ENCODE measurements at places on chromosomes 6 and 20.

- no peak for DNase-seq
Observed at GRCh38 chr20:20732641-20733040, 20.2 kb upstream of the RALGAPA2 start.

- DNase-seq, result no peak
Observed at GRCh38 chr6:153942361-153942760, 96.7 kb upstream of the OPRM1 start.

DNA sequence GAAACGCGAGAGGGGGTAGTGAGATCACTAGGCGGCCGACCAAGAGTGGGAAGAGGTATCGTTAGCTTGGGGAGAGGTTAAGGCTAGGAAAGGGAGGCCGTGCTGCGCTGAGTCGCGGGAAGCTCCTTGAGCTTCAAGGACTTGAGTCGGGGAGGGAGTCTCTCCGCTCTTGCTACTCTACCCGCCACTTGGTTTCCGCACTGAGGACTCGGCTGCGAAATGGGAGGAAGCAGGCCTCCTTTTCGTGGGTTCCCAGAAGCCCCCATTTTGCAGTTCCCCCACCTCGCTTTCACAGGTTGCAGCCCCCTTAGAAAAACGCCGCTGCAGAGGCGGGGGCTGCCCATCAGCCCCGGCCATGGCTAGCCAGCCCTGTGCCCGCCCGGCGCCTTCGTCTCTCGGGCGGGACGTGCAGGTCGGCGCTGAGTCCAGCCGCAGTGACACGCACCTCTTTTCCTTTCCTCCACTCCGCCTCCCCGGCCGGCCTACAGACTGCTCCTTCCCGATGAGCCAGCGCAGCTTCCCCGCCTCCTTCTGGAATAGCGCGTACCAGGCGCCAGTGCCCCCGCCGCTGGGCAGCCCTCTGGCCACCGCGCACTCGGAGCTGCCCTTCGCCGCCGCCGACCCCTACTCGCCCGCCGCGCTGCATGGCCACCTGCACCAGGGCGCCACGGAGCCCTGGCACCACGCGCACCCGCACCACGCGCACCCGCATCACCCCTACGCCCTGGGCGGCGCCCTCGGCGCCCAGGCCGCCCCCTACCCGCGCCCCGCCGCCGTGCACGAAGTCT is 4.9 kb downstream of the VGLL2 start:
- peak; percentile 70 for DNase-seq

DNA sequence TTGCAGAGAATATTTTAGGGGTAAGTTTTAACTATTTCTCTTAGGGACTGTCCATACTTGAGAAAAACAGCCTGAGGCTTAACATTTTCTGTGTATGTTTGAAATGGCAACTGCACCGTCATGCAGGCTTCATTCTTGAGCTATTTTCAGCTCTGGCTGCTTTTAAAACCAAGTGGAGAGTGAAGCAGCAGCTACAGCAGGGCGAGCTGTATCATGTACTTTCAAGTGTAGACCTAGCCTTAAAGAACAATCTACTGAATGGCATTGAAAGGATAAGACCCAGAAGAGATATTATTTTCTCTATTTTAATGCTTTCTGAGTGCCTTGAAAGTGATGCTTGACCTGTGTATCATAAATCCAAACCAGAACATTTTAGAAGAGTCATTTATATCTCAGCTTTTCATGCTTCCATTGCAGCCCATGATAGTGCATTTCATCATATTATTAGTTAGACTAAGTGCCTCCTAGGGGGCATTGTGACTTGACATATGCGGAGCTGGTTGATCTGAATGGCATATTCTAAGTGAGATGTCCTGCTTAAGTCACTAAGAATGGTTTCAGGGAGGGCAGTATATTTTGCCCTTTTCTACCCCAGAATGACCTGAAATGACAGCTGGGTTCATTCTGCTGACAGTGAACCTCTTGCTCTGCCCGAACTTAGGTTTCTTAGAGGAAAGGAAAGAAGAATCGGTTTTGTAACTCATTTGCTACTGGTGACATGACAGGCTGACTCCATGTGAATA is 85.3 kb downstream of the NKAIN2 start:
- no peak for DNase-seq

- no peak for DNase-seq
Observed at GRCh38 chr6:37517411-37517812, 17.7 kb upstream of the CCDC167 start.

- no peak for DNase-seq
Observed at GRCh38 chr6:136440203-136440602, 110.0 kb downstream of the MAP7 start.

- DNase-seq, result no peak
Observed at GRCh38 chr6:149125309-149125708, 192.2 kb upstream of the TAB2 start.

DNA sequence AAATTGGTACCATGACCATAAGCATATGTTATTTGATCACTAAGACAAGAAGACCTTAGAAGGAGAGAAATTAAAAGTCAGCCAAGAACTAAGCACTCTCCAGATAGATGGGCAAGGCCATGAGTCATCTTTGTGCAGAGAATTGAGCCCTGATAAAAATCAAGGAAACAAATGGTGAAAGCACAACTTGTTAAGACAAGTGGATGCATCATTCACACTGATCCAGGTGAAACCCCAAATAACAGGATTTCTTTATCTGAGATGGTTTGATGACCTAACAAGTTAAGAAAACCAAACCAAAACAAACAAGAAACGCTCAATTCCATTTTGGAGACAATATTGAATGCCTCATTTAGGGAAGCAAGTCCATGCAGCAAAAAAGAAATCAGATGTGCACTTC is 121.6 kb downstream of the ADAT2 start:
- DNase-seq, result no peak

DNA sequence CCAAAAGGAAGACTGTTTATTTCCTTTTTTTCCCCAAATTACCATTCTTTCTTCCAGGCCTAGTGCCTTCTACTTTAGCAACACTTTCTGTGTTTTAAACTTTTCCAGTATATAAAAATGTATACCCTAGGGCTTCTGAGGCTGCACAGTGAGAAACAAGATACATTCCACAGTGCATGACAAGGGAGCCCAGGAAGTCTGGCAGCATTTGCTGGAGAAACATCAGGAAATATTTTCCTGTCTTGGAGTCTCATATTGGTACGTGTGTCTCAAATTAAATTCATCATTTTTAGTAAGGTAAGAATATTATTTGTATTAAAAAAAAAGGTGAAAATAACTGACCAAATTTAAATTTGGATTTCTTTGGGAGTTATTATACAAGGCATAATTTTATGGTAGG is 662.6 kb downstream of the RFPL4B start:
- no peak for DNase-seq

DNA sequence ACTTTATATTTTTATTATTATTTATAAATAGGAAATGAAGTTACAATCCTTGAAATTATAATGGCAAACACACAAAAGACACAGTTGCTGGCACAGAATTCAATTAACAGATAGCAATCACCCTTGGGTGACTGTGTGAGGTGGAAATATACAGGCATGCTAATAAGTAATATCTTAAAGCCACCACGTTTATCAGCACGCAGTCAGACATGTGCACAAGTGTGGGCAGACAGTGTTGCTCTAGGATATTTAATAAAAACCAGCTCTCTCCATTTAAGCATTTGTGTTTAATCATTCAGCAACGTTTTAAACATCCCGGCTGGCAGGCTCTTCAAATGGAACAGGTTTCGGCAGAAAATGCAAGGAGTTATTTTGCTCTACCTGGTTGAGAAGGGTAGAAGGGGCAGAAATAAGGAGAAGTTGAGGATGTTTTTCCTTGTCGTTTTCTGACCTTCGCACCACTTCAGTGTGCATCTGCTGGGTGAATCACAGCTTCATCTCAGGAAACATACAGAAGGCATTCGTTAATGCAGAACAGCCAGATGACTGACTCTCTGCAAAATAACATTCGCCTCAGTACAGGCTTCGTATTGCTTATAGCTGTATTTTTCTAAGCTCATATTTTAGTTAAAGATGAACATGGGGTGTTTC is 585.1 kb downstream of the QKI start:
- no peak for DNase-seq

GRCh38 chr6:165641672-165642156 is 21.3 kb downstream of the PDE10A start:
- no peak for DNase-seq

GRCh38 chr6:98971303-98971702 is 23.6 kb upstream of the FBXL4 start:
- no peak for DNase-seq

DNA sequence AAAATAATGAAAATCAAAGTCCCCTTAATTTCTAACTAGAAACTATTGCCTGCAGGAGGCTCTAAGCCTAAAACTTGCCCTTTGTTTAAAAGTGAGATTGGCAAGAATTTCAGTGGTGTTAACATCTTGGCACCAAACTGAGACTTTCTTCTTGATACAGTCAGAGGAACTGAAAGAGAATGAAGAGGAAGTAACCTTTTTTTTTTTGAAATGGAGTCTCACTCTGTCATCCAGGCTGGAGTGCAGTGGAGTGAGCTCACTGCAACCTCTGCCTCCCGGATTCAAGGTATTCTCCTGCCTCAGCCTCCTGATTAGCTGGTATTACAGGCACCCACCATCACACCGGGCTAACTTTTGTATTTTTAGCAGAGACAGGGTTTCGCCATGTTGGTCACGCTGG is 3.6 kb downstream of the DOP1A start:
- DNase-seq, result no peak

GRCh38 chr20:4029505-4030467 is 14.4 kb upstream of the RNF24 start:
- DNase-seq, result no peak

DNA sequence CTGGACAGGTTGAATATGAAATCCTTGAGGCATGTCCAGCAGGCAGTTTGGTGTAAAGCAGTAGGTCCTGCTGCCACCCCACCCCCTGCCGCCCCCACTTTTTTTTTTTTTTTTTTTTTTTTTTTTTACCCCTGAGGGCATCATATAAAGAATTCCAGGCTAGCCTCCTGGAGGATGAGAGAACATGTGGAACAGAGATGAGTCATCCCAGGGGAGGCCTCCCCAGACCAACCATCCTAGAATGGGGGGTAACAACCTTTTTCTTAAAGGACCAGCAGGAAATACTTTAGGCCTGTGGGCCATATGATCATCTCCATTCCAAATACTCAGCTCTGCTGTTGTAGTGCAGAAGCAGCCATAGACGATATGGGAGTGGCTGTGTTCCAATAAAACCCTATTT is 170.9 kb downstream of the GJA10 start:
- no peak for DNase-seq

DNA sequence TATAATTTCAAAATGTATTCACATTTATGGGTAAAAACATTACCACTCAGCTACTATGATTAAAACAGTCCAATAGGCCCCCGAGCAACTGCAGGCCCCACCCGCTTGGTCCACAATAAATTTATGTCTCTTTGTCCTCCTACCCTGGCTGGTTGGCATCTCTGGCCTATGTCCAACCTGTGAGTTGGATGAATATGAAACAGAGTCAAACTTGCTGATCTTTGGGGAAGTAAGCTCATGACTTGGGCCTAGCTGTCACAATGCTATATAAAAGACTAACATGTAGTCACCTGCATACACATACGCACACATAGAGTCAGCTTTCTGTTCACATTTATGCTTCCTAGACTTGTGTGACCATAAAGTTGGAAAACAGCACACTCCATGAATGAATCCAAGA is 20.5 kb downstream of the MAP7 start:
- no peak for DNase-seq

- no peak for DNase-seq
Observed at GRCh38 chr6:139919107-139920026, 544.9 kb upstream of the CITED2 start.

GRCh38 chr6:89379281-89379680 is 26.8 kb upstream of the UBE2J1 start:
- no peak for DNase-seq

- no peak for DNase-seq
Observed at GRCh38 chr6:34616227-34616585, 60.1 kb upstream of the SPDEF start.

GRCh38 chr6:139313784-139314545 is 22.2 kb upstream of the TXLNB start:
- DNase-seq, result no peak

GRCh38 chr6:13486679-13487121 is 700 bp downstream of the GFOD1 start:
- peak; percentile 74 for DNase-seq

- no peak for DNase-seq
Observed at GRCh38 chr20:9492067-9492466, 22.3 kb upstream of the LAMP5 start.

DNA sequence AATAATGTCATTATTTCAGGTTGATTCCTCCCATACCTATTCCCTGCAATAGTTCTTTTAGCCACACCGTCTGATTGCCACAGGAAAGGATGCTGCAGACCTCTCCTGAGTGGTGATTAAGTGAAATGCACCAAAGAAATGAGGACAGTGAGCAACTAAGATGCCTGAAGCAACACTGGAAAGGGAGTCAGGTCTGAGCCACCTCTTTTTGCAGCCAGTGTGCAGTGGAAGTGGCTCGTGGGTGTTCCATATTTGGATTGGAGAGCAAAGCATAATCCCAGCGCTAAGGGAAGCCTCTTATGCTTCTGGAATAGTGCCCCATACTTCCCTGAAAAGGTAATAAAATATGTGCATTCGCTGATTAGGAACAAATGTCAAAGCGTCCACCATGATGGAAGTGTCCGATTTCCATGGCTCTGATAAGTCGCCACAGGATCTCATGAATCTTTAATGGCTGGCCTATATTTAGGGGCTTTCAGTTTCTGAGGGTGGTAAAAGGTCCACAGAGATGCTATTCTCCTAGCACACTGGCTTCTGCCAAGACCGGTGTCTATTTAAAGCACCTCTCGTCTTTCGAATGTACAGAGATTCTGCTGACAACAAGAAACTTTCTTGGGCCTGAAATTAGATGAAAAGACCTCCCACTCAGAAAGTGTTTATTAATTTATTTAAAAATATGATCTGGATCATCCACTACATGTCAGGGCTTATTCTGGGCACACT is 253.9 kb downstream of the SLC24A3 start:
- no peak for DNase-seq

GRCh38 chr20:56989516-56989915 is 276.9 kb downstream of the BMP7 start:
- no peak for DNase-seq

GRCh38 chr6:21033575-21034026 is 499.3 kb downstream of the CDKAL1 start:
- DNase-seq, result no peak

DNA sequence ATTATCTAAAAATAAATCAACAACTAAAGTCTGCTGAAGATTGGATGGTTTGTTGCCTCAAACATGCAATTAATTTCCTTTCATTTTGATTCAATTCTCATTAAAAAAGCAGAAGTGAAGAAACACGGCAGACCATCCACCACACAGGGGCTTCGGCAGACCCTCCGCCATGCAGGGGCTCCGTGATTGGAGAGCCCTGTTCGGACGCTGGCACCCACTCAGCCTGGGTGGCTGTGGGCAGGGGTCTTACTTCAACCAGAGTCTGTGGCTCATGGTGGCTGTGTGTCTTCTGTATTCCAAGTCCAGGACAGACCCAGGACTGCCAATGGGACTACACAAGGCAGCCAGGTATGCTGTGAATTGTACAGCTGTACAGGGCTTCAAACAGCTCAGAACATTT is 86.9 kb upstream of the FRMD1 start:
- DNase-seq, result no peak

DNA sequence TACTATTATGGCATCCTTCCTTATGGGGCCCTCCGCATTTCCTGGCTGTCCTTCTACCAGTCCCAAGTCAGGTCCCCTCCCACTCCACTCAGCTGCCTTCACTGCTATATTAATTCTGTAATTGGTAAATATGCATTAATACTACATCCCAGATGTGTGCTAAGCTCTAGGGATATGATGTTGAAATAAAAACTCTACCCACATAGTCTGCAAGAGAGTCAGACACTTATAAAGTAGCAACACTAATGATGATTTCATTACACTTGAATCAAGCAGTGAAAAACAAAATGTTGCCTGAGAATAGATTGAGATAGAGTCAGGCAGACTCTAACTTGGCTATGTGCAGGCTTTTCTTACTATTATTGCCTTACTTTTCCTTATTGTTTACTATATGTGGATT is 62.4 kb downstream of the AIG1 start:
- DNase-seq, result no peak

Data from ecto neural progenitor cell (in vitro differentiated cells).